ENCODE measurements at places on chromosomes 11 and 22.
A peak's percentile ranks its signal among the peaks of the same experiment; 100 is the strongest.

- DNase-seq = no peak
These were observed 19.9 kb downstream of the OR8G5 start for GRCh38 chr11:124276081-124276480.

GRCh38 chr11:6362185-6362872, 27.9 kb upstream of the SMPD1 start:
- DNase-seq = no peak

- no peak for DNase-seq
These were observed 139.3 kb downstream of the FBXO7 start for GRCh38 chr22:32613773-32614392.

DNA sequence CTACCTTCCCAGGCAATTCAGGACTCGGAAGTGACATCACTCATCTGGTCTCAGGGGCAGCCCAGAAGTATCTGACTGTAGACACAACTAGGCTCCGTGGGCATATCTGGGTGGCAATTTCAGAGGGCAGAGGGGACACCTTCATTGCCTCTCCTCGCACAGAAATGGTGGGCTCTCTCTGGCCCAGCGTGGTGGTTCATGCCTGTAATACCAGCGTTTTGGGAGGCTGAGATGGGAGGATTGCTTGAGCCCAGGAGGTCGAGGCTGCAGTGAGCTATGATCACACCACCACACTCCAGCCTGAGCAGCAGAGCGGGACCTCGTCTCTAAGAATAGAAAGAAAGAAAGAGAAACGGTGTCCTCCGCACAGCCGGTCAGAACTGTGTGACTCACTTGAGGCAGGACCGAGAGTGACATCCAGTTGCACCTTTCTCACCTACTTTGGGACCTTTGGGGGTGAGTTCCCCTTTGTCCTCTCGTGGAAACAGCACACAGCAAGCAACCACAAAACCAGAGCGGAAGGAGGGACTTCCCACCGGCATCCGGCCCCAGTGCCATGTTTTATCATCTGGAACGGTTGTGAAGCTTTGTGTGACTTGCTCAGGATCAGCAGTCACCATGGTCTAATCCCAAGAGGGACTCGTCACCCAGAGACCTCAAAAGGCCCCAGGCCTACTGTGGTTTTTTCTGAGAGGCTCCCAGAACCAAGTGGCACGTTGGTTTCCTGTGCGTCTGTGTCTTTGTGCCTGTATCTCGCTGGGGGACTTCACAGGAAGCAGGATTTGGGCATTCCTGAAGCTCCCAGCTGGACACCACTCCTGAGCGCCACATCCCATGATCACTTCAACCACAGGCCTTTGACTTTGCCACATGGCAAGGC, 38.4 kb upstream of the EMID1 start:
- DNase-seq = no peak

- DNase-seq = no peak
These were observed 8.0 kb downstream of the IFITM10 start for GRCh38 chr11:1742371-1742770.

DNA sequence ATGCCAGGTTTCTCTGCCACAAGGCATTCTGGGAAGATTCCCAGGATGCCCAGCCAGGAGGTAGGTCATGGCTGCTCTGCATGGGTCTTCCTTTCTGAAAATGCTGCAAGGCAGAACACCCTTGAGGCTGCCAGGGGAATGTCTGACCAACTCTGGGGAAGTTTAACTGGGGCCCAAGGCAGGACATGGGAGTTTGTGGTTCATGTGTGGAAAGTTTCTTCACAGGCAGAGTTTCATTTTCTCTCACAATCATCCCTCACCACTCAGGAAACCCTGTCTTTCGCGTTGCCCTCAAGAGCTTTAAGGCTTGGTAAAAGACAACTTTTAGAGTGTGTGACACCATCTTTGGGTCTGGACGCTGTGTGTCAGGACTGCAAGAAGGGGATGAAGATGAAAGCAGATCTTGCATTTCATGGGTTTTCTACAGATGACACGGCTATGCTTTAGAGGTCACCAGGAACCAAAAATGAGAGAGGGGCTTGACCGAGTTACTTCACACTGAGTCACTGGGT, 133.5 kb downstream of the CD44 start:
- no peak for DNase-seq

- DNase-seq = no peak
These were observed 66.1 kb downstream of the TENM4 start for GRCh38 chr11:79374727-79375126.

DNA sequence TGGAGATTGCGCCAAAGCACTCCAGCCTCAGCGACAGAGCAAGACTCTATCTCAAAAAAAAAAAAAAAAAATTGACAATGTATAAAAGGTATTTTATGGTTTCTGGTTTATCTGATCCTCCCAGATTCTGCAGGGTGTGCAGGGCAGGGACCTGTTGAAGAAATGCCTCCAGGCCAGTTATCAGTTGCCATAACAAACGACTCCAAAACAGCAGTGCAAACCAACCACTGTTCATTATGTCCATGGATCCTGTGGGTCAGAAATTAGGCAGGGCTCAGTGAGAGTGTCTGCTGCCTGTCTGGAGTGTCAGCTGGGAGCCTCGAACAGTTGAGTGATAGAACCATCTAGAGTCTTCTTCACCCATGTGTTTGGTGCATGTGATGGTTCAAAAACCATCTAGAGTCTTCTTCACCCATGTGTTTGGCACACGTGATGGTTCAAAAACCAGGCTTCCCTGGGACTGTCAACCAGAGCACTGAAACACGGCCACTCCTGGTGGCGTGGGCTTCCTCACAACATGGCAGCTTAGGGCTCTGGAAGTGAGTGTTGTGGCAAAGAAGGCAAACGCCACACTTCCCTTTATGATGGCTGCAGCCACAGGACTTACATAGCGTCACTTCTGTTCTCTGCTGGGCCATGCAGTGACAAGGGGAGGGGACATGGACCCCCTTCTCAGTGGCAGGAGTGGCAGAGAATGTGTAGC, 115.1 kb upstream of the CRYBB3 start:
- DNase-seq = no peak

DNA sequence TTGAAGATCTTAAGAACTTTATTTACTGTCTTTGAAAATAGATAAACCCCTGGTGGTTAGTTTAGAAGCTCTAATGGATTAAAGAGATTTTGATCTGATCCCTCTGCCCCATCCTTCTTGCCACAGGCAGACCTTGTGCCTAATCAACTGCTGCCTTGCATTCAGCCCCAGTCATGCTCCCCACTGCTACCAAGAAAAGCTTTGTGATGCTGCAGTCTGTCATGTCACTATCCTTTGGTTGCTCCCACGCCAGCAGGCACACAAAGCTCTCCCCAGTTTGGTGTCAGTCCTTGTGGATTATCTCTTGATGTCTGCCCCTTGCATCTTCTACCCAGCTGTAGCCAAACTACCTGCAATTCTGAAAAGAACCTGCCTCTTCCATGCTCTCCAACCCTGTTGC, 112.2 kb downstream of the MTNR1B start:
- DNase-seq = no peak

DNA sequence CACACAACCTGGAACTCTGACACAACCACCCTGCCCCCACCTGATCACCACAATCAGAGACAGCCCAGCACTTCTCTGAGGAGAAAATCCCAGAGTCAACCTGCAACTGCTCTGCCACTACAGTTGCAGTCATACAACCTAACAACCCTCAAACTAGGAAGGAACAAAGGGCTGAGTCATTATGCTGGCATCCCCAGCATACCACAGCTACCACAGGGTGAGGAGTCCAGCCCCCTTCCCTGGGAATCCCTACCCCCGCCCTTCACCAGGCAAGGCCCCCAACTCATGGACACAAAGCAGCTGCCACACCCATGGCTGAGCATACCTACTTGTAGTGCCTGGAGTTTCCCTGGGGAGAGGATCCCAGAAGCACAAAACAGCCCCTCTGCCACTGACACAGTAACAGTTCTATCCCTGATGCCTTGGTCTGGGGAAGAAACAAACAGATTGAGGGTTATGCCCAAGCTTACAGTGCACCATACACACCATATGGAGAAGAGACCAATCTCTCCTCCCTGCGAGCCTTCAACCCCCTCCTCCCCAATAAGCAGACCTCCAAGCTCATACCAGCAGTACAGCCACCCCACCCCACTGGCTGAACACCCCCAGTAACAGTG, 68.5 kb upstream of the C11orf58 start:
- no peak for DNase-seq

DNA sequence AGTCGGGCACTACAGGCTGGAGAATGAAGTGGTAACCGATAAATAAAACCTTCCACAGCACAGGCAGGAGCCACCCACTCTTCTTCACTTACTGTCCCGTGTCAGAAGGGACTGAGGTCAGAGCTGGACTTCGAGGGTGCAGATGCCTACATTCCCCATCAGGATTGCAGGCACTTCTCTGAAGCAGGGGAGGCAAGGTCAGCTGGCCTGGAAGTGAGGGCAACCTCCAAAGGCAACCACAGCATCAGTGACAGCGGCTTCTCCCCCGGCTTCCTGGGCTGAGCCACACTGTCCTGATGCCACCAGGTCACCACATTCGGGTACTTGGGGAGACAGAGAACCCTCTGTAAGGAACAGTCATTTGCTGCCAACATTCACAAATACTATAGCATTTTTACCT, 22.7 kb downstream of the TCIRG1 start:
- no peak for DNase-seq

DNA sequence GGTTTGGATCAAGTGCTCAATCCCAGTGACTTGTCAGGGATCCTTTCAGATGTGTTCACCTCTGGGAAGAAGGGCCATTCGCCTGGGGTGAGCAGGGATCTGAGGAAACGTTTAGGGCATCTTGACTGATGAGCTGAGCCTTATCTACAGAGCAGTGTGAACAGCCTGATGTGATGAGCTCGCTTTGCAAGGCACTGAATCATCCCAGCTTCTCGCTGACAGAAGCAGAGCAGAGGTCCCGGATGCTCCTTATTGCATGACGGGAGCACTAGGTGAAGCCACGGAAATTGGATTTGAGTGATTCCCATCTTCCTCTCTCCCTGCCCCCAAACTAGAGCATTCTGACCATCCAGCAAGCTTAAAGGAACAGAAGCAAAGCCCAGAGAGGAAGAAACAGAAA, 46.5 kb downstream of the SEZ6L start:
- DNase-seq = no peak

DNA sequence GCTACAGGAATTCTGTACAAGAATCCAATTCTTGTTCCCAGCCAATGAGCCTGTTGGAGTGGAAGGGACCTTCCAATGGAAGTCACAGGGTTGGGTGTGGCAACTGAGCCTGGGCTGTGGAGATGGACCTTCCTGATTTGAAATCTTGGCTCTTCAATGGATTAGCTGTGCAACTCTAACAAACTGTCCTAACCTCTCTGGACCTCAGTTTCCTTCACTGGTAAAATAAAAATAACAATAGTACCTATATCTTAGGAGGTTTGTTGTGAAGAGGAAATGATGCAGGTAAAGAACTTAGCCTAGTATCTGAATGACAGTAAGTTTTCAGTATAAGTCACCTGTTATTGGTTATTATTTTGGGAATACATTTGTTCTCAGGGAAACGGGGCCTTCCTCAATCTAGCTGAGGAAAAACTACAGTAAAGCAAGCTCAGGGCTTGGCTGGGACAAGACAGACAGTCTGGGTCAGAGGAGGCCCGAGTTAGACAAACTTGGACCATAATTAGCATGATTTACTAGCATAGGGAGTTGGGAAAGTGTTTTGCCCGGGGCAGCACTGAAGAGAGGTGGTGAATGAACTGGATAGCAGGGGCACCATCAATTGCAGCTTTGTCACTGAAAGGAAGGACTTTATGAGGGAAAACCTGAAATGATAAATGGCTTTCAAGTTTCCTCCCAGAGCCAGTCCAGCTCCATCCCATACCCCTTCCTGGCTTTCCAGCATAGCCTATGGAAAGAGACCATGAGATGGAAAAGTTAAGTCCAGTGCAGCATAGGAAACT, 13.7 kb downstream of the ELF5 start:
- no peak for DNase-seq

DNA sequence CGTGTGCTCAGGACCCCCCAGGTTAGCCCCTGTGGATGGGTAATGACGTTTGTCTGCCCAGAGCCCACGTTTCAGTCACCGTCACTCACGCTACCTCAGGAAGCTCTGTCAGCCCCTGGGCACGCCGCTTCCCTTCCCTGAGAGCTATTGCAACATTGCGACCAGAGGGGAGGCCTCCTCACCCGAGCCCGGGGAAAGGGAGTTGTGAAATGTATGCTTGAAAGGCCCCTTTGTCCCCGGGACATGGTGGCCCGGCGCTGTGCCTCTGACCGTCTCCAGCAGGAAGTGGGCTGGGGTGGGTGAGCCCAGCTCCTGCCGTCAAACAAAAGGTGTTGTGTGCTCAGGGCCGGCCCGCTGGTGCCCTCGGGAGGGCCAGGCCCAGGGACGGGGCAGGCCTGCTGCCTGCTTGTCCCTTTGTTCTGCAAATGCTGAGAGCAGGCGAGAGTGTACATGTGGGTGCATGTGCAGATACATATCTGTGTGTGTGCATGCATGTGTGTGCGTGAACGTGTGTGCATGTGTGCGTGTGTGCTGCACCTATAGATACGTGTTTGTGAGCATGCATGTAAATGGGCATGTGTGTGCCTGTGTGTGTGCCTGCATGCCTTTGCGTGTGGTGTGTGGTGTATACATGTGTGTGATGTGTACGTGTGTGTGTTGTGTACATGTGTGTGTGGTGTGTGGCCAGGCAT, 1125.0 kb downstream of the BRD1 start:
- no peak for DNase-seq

- no peak for DNase-seq
These were observed 13.3 kb upstream of the RASL10A start for GRCh38 chr22:29328566-29329500.

- DNase-seq = peak; percentile 48
These were observed 2.8 kb downstream of the PDXP start for GRCh38 chr22:37661160-37661924.

DNA sequence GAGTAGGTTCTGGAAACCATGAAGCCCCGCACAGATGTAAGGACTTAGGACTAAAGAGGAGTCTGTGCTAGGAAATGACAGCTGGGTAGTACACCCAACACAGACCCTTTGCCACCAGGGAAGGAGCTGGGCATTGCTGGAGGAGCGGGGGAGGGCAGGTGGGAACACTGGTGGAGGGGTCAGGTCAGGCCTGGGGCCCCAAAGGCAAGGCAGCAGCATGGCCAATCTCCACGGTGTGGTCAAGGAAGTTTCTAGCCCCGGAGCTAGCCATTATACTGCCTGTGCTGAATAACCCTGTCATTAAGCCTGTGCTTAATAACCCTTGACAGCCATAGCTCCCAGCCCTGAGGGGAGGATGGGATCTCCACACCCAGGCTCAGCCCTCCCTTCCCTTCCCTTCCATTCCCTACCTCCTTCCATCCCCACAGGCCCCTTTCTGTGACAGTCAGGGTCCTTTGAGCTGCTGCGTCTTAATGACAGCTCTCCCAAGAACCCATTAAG, 2.1 kb downstream of the TMPRSS4 start:
- no peak for DNase-seq

GRCh38 chr11:83801799-83802198, 515.6 kb upstream of the CCDC90B start:
- DNase-seq = no peak

DNA sequence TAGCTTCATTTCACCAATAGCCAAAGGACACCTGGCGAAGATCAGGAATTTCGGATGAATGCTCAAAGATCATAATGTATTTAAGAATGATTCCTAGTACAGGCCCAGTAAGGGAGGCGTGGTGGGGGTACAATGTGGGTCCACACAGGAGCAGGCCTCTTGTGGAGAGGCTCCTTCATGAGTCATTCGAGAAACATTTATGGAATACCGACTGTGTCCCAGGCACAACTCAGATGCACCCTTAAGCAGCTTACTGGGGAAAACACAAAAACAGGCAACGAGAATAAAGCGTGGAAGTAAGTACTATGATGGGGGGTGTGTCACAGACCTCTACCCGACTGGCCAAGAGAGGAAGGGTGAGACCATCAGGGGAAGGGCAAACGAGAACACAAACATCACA, 44.5 kb downstream of the SMCO4 start:
- DNase-seq = no peak

Measured in CD4-positive, CD25-positive, alpha-beta regulatory T cell (primary cell).